ENCODE measurements at places on chromosomes 11 and 22. TPM values are rescaled to one million over a fixed set of nuclear protein-coding genes. Genes with fewer than 3 reads are reported as not detected.
A peak's percentile ranks its signal among the peaks of the same experiment; 100 is the strongest.

- no peak for DNase-seq
Measured at GRCh38 chr11:77127235-77127911, 673 bp upstream of the MYO7A start.

GRCh38 chr22:42167066-42167465 lies 36.5 kb upstream of the CYP2D6 start:
- no peak for DNase-seq

- DNase-seq = no peak
Measured at GRCh38 chr11:72015511-72016061, 16.9 kb downstream of the IL18BP start.

DNA sequence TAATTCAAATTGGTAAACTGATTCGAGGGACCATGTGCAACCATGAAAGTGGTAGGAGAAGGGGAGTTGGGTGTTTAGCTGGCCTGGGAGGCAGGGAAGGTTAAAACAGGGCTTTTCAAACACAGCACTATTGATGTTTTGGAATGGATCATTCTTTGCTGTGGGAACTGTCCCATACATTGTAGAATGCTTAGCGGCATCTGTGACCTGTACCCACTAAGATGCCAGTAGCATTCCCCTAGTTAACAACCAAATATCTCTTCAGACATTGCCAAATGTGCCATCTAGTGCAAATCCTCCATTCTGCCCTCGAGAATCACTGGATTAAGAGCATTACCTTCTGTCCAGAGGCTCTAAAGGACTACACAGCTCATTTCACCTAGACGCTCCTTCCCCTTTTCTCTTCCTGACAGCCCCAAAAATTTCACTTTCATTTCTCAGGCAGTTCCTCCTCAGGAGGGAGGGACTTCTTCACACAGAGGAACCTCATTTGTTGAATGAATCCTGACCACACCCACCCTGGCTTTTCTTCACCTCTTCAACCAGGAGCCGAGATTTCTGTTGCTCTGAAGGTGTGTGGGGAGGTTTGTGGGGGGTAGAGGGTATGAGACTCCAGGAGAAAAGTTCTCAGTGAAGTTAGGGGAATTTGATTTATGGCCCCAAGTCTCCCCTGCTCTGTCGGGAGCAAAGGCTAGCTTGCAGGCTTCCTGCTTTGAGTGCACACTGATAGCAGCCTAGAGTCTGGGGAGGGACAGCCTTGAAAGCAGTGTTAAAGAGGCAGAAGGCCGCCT lies at the start of gene TRIM34:
Gene TRIM34 (plus strand): TSS at position 513 of the 791 bp plus-strand sequence. CDS start 7,331 bp downstream, outside the sequence.
- DNase-seq = peak; percentile 62

- DNase-seq = peak; percentile 28
Measured at GRCh38 chr22:17369439-17370025, at the start of gene CECR2. Gene CECR2, plus strand, starts transcription at chr22:17369460. Its CDS starts 324 bp downstream, at chr22:17369784.

DNA sequence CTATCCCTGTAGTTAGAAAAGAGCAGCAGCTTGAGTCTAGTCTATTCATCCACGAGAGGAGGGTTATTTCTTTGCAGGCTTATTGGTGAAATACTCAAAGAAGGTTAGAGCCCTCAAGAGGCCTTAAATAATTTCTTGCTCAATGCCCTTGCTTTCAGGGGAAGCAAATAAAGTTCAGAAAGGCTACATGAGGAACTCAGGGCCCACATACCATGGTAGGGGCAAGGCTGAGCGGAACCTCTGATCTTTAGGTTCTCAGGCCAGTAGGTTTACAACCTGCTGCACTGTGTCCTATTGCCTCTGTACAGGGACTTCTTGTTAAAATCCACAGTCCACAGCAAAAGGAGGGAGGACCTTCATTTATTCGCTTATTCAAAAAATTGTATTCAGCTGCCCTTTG lies 101.7 kb downstream of the ADAMTS15 start:
- no peak for DNase-seq

- no peak for DNase-seq
Measured at GRCh38 chr11:28627690-28628255, 519.6 kb downstream of the METTL15 start.

DNA sequence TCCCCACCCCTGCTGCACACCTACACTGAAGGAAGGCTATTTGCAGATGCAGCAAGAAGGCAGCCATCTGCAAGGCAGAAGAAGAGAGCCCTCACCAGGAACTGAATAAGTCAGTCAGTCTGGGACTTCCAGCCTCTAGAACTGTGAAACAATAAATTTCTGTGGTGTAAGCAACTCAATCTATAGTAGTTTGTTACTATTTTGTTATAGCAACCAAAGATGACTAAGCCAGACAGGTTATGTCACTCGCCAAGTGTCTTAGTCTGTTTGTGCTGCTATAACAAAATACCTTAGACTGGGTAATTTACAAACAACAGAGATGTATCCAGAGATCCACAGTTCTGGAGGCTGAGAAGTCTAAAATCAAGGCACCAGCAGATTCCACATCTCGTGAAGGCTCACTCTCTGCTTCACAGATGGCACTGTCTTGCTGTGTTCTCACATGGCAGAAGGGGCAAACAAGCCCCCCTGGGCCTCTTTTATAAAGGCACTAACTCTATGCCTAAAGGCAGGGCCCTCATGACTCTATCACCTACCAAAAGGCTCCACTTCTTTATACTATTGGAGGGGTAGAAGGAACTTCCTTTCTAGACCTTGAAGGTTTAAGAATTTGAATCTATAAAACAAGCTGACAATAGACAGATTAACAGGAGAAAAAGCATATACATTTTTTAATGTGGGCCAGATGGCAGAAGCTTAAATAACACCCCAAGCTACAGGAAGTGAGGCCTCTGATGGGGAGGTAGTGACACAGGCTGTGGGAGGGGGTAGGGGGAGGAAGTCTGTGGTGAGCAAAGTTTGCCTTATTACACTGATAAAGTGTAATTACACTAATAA lies 12.3 kb downstream of the APOL6 start:
- no peak for DNase-seq

GRCh38 chr22:27499121-27499520 lies 302.4 kb downstream of the MN1 start:
- DNase-seq = no peak

GRCh38 chr11:125370561-125371389 lies 125.3 kb downstream of the FEZ1 start:
- no peak for DNase-seq

GRCh38 chr11:10655943-10656576 lies 37.5 kb downstream of the IRAG1 start:
- DNase-seq = no peak

GRCh38 chr22:45916515-45916914 lies 60.4 kb downstream of the WNT7B start:
- no peak for DNase-seq

DNA sequence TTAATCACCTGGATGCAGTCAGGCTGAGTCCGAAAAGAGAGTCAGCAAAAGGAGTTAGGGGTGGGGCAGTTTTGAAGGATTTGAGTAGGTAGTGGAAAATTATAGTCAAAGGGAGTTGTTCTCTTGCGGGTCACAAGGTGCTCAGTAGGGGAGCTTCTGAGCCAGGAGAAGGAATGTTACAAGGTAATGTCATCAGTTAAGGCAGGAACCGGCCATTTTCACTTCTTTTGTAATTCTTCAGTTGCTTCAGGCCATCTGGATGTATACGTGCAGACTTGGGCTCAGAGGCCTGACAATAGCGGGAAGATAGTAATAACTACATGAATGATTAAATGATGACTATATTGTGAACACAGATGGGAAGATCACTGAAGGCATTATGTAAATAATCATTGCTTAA lies 6.2 kb downstream of the SC5D start:
- no peak for DNase-seq

DNA sequence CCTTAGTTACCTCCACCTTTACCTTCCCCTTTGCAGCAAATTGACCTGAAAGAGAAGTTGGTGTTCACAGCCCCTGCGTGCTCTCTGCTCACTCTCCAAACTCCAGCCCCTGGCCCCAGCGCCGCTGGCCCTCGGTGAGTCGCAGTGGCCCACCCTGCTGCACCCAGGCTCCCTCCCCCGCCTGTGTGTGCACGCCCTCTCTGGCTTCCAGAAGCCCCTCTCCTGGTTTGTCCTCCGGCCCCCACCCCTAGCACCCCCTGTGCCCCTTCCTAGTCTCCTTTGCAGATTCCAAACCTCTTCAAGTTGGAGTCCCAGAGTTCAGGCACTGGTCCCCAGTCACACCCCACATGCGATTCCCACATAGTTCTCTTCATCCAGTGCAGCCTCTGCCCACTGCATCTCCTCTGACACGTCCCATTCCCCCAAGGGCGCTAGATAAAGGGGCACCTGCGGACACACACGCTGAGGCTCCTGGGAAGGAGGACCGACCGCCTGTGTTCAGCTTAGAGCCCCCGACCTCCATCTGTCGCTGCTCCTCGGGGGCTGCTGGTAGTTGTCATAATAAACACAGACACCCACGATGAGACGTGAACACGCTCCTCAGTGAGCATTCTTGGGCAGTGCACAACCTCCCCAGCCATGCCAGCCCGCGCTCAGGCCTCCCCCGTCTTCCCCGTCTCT lies 1.5 kb upstream of the PHRF1 start:
- DNase-seq = no peak

DNA sequence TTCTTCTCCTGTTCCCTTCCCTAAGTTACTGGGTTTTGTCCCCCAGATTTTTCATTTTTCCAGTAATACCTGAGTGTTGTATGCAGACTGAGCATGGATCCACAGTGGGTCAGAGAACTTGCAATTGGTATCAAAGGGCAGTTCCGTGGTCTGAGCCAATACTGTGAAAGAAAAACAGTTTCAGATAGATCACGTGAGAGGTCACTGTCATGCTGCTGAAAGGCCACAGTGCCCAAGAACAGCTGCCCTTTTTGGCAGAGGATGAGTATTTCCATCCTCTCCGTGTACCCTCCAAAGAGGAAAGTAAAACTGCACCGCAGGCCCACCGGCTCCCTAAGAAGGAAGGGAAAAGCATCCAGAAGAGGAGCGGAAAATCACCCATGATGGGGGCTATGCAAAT lies 73.0 kb upstream of the TBCEL start:
- no peak for DNase-seq

DNA sequence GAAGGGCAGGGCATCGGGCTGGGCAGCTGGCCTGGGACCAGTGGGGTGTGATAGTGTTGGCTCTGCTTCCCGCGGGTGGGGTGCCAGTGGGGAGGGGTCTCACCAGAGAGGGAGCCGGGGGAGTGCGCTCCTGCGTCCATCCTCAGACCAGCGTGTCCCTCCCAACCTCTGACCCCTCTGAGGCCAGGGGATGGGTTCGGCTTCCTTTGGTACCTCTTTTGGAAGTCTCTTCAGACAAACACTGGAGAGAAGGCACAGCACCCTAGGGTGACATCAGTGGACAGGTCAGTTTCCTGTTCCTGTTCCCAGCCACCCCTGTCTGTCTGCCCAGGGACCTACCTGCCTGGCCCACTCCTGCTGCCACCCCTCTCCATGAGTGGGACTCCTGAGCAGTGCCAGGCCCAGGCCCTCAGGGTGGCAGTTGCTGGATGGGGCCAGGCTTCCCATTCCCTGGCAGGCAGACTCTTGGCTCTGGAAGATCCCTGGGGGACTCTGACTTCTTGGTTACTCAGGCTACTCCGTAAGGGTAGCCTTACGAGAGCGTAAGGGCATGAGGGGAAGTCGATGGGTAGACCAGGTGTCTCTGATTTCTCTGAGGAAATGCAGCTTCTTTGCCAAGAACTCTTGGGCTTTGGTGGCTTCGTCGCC lies 2.6 kb downstream of the TAGLN start:
- DNase-seq = no peak

- no peak for DNase-seq
Measured at GRCh38 chr11:85787168-85787567, 23.8 kb downstream of the SYTL2 start.

DNA sequence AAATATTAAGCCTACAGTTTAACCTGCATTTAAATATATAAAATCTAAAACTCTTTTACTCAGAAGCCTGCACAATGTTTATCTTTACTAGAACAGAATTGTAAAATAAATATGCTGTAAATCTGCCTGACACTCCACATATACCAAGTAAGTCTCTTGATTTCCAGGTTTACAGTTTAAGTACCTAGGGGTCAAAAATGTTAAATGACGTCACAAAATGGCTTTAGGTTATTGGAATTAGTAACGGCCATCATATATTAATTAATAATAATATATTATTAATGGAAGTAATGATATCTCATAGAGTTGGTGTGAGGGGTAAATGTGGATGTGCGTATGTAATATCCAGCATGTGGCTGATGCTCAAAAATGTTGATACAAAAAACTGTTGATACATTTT lies 114.8 kb upstream of the ANO5 start:
- no peak for DNase-seq

GRCh38 chr11:132094598-132094997 lies 724.2 kb downstream of the NTM start:
- no peak for DNase-seq

GRCh38 chr11:19921976-19922688 lies 209.5 kb downstream of the NAV2 start:
- no peak for DNase-seq

DNA sequence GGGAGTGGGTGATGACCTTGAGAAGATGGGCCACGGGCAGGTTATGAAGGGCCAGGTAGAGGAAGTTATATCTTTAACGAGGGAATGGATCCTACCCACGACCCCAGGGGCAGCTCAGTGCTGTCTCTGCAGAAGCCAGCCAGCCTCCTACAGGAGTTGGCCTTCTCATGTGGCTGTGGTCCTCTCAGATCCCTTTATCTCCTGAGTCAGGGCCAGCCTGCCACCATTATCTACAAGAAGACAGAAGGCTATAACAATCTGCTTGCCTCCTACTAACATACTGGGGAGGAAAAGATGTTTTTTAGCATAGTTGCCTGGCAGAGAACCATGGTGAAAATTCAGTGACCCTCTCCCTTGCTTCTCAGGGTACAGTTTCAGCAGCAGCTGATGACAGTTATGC lies 7.0 kb upstream of the YWHAH start:
- no peak for DNase-seq

Gene HEPACAM
- total RNA-seq = 0.14 TPM

Gene PIM3
- 201 TPM for total RNA-seq

Gene FOLR3
- total RNA-seq = not detected

Gene OR6T1
- not detected for total RNA-seq

Gene DUSP8
- total RNA-seq = 45.0 TPM

Gene TOP3B
- 25.3 TPM for total RNA-seq

Gene OR6A2
- total RNA-seq = 0.43 TPM

Gene MUC2
- 2,135 TPM for total RNA-seq

Gene CST6
- total RNA-seq = not detected

Gene C11orf86
- total RNA-seq = 24.5 TPM

Gene CCDC89
- total RNA-seq = 3.8 TPM
